ENCODE measurements at places on chromosomes 1 and 21. TPM values are rescaled to one million over a fixed set of nuclear protein-coding genes. Genes with fewer than 3 reads are reported as not detected.

Gene SLC9C2
- 0.98 TPM for total RNA-seq

Gene MAPKAPK2
- 93.8 TPM for total RNA-seq

Gene MAB21L3
- 0.22 TPM for total RNA-seq

Gene IVL
- not detected for total RNA-seq

Gene S100A14
- total RNA-seq = not detected
